Fibroblast of lung (primary cell): ENCODE measurements at places on chromosomes 3 and 15. TPM values are rescaled to one million over a fixed set of nuclear protein-coding genes. Genes with fewer than 3 reads are reported as not detected.

SI gene
- not detected in 2 replicates for total RNA-seq

DUOXA2 gene
- total RNA-seq: not detected in 2 replicates

NBEAL2 gene
- 2.1 and 4.5 TPM in 2 replicates for total RNA-seq

MUC13 gene
- total RNA-seq: under 0.01 TPM in 1 of 2 replicates, not detected in the other

CHRD gene
- 1.3 and 4.8 TPM in 2 replicates for total RNA-seq

FHIT gene
- total RNA-seq: 2.1 and 2.3 TPM in 2 replicates

TMEM40 gene
- total RNA-seq: under 0.01 TPM in 1 of 2 replicates, not detected in the other

BSN gene
- total RNA-seq: under 0.01 TPM in 2 replicates

SMCO1 gene
- total RNA-seq: not detected in 2 replicates

TSPAN3 gene
- 181 and 225 TPM in 2 replicates for total RNA-seq

ATP8B4 gene
- total RNA-seq: 7.4 and 19.5 TPM in 2 replicates

SCN11A gene
- total RNA-seq: under 0.01 and 0.17 TPM in 2 replicates

CIB2 gene
- total RNA-seq: 3.1 and 5.9 TPM in 2 replicates

GOLGA6L7 gene
- not detected in 2 replicates for total RNA-seq

STAC gene
- total RNA-seq: 6.8 and 9.0 TPM in 2 replicates

TTC21A gene
- 1.5 and 2.1 TPM in 2 replicates for total RNA-seq

SLC24A5 gene
- not detected in 2 replicates for total RNA-seq

EEFSEC gene
- 2.3 and 2.6 TPM in 2 replicates for total RNA-seq

KIF7 gene
- total RNA-seq: 11.4 and 11.6 TPM in 2 replicates

GAP43 gene
- total RNA-seq: under 0.01 and 0.17 TPM in 2 replicates

CSTA gene
- 7.9 and 16.2 TPM in 2 replicates for total RNA-seq

C3orf49 gene
- total RNA-seq: not detected in 2 replicates

RBMS3 gene
- 58.6 and 68.4 TPM in 2 replicates for total RNA-seq

PLA1A gene
- total RNA-seq: under 0.01 and 0.26 TPM in 2 replicates

TRPM1 gene
- total RNA-seq: not detected in 2 replicates

FAN1 gene
- total RNA-seq: 20.5 and 25.1 TPM in 2 replicates

C3orf80 gene
- total RNA-seq: 0.26 and 0.33 TPM in 2 replicates

C3orf22 gene
- not detected in 2 replicates for total RNA-seq

CLDN1 gene
- total RNA-seq: 2.6 and 7.1 TPM in 2 replicates

TAGLN3 gene
- 0.33 and 0.51 TPM in 2 replicates for total RNA-seq

FETUB gene
- not detected in 2 replicates for total RNA-seq

CD200R1 gene
- total RNA-seq: 0.17 TPM in 1 of 2 replicates, not detected in the other

SLITRK3 gene
- under 0.01 TPM in 1 of 2 replicates, not detected in the other for total RNA-seq

FRMD5 gene
- 1.3 and 4.3 TPM in 2 replicates for total RNA-seq

FES gene
- 23.4 and 31.2 TPM in 2 replicates for total RNA-seq

SLC30A4 gene
- 9.8 and 12.2 TPM in 2 replicates for total RNA-seq

ADIPOQ gene
- total RNA-seq: not detected in 2 replicates

GOLGA8H gene
- under 0.01 and 0.50 TPM in 2 replicates for total RNA-seq

GATM gene
- total RNA-seq: 0.17 and 0.26 TPM in 2 replicates

RARB gene
- total RNA-seq: 9.4 and 10.3 TPM in 2 replicates

LTF gene
- total RNA-seq: not detected in 2 replicates

GASK1A gene
- total RNA-seq: 1.8 and 5.4 TPM in 2 replicates
